ENCODE measurements at places on chromosomes 16 and 17.
A peak's percentile ranks its signal among the peaks of the same experiment; 100 is the strongest.

GRCh38 chr16:56609463-56609921, 1.1 kb downstream of the MT2A start:
- DNase-seq: peak; percentile 75

DNA sequence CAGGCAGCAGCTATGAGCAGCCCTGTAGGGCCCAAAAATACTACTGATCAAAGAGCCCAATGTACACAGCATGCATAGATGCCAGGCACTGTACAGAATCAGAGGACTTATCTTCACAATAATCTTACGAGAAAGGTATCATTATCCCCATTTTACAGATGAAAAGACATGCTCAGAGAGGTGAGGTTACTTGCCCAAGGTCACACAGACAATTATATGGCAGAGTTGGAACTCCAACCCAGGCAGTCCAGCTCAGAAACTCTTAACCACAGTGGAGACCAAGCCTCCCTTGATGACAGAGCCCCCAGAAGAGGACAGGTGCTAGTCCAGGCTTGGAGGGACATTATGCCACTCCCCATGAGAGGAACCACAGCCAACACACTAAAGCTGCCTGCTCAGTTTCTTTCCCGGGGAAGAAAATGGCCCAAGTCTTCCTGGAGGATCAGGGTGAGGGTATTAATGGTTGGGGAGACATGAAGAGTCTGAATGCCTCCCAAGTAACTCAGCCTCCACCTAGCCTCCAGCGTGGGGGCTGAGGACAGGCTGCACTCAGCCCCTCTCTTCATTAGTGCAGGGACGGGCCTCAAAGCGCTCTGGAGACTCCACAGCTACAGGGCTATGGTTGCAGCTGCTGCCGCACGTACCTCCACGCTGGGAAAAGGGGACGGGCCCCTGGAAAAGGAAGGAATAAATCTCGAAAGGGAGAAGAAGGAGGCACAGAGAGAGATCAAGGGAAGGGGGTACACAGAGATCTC, 826 bp downstream of the UNC119 start:
- DNase-seq: peak; percentile 22

- no peak for DNase-seq
These were observed 2.0 kb downstream of the TRIM47 start for GRCh38 chr17:75876190-75876937.

GRCh38 chr16:4293181-4293716, 20.4 kb upstream of the TFAP4 start:
- no peak for DNase-seq

DNA sequence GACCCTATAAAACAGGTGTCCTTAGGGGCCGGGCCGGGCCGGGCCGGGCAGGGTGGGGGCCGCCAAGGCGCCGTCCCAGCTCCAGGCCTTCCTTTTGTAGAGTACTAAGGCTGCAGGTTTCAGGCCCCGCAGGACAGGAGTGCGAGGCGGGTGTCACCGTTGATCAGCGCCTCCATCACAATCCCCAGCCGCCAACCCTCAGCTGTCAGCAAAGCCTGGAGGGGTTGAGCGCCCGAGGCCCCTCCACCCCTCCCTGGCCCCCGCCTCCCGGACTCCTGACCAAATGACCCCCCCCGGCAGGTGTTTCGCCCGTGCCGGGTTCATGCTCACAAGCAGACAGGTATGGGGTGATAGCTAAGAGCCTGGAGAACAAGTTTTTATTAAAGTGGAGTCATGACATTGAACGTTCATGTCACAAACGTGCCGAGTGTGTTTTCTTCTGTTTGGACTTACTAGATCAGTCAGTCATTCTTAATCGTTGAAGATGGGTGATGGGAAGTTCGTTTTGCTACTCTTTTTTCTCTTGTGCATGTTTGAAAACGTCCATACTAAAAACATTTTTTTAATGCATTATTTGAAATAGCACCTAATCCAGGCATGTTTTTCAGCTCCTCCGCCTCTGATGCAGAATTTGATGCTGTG, 534 bp downstream of the ARL2BP start:
- DNase-seq: no peak
